ENCODE measurements at places on chromosomes 13 and 19. TPM values are rescaled to one million over a fixed set of nuclear protein-coding genes. Genes with fewer than 3 reads are reported as not detected.

DNA sequence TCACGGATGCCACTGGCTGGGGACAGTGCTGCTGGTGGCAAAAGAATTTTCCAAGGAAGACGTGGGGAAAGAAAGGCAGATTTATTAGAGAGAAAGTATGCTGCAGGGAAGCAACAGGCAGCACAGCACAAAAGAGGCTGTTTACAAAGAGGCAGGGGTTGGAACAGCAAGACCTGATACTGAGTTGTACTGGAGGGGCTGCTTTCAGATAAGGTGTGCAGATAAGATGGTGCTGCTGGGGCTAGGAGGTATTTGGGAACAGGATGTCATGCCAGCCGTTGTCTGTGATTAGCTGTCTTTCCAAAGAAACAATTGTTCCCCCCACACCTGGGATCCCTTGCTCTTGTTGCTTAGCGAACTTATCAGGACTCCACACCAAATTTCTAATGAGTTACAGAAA is 2023.3 kb upstream of the PCDH20 start:
- no peak overlapping the region for H3K27ac ChIP-seq
- no peak for DNase-seq
- H3K36me3 ChIP-seq = no peaks in the 10 kb centered on the region
- H3K4me3 ChIP-seq = no peak overlapping the region
- no peaks in the 10 kb centered on the region for H3K4me1 ChIP-seq

DNA sequence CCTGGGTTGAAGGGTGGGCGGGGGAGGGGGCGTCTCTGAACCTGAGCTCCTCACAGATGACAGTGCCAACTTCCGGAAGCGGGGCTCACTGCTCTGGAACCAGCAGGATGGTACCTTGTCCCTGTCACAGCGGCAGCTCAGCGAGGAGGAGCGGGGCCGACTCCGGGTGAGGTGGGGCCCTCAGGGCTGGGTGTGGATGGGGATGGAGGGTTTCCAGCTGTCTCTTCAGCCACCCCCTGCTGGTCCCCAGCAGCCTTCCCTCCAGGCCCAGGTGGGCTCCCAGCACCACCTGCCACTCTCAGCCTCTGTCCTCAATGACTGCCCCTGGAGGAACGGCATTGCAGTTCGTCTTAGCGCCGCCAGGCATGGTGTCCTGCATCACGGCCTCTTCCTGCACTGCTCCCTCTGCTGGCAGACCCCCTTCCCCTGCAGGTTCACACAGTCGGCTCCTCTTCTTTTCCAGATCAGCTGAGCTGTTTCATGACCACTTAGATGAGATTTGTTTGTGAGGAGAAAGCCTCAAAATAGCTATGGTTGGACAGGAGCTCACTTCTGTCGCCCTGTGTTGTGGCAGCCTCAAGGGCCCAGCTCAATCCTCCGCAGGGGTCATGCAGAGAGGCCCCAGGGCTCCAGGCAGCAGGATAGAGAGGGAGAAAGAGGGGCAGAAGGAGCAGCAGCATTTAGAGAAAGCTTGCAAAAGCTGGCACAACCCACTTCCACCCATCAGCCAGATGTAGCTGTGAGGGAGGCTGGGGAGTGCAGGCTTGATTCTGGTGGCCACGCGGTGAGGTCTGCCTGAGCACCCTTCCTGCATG is 2.5 kb upstream of the GARIN5A start:
- H3K4me3 ChIP-seq = no peak overlapping the region
- no peaks in the 10 kb centered on the region for H3K27me3 ChIP-seq
- peaks cover 19% of the 10 kb centered on the region for H3K4me1 ChIP-seq
- DNase-seq = no peak
- no peak overlapping the region for H3K27ac ChIP-seq
- no peaks in the 10 kb centered on the region for H3K36me3 ChIP-seq

GRCh38 chr19:28793391-28794168 is 419.4 kb downstream of the UQCRFS1 start:
- no peak for DNase-seq
- no peaks in the 10 kb centered on the region for H3K4me1 ChIP-seq
- H3K4me3 ChIP-seq = no peak overlapping the region
- H3K36me3 ChIP-seq = no peaks in the 10 kb centered on the region
- H3K27ac ChIP-seq = no peak overlapping the region

DNA sequence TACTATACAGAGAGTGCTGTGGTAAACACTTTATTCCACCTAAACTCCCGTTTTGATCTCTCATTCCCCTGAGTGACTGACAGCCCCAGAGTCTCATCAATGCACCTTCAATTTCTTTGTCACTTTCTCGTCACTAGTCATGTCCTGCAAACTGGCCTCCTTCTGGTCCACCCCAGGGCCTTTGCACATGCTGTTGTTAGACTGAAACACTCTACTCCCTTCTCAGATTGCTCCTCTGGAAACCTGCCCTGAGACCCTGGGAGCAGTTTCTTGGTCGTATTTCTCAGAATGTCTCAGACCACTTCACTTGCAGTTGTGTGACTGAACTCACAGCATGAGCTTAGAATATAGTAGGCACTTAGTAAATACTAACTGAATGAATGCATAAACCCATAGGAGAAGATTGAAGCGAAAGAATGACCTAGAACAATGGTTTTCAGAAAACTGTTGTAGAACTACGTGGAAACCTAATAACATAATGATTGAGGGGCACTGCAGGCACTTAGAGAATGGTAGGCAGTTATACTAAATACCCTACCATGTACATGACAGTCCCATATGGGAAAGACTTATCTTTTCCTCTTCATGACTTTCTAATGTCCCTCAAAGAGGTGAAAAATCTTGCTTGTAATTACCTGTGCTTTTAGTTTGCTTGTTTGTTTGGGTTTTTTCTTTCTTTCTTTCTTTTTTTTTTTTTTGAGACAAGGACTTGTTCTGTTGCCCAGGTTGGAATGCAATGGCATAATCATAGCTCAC is 144.8 kb downstream of the IER2 start:
- no peaks in the 10 kb centered on the region for H3K36me3 ChIP-seq

- H3K4me1 ChIP-seq = no peaks in the 10 kb centered on the region
- no peaks in the 10 kb centered on the region for H3K27me3 ChIP-seq
- H3K4me3 ChIP-seq = no peak overlapping the region
- no peaks in the 10 kb centered on the region for H3K36me3 ChIP-seq
- H3K27ac ChIP-seq = no peak overlapping the region
- no peak for DNase-seq
These were observed 1.9 kb upstream of the PLPPR3 start for GRCh38 chr19:823565-824121.

DNA sequence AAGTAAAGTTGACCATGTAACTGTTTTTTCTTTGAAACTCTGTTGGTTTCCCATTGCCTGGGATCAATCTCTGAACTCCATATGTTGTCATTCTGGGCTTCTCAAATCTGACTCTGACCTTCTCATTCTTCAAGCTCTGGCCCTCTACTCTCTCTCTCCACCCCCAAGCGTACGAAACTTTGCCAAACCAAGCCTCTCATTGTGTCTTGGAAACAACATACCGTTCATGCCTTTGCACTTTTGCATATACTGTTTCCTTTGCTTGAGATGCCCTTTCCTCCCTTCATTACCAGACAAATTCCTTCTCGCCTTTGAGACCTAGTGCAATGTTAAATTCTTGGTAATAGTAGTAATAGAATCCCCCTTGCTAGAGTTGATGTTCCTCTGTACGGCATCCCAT is 113.7 kb downstream of the OLFM4 start:
- no peaks in the 10 kb centered on the region for H3K36me3 ChIP-seq
- no peaks in the 10 kb centered on the region for H3K4me1 ChIP-seq
- no peaks in the 10 kb centered on the region for H3K27me3 ChIP-seq
- no peak overlapping the region for H3K4me3 ChIP-seq
- no peak for DNase-seq
- no peak overlapping the region for H3K27ac ChIP-seq

- peak overlapping the region; percentile 30 for H3K4me3 ChIP-seq
- H3K27me3 ChIP-seq = no peaks in the 10 kb centered on the region
- H3K27ac ChIP-seq = peak overlapping the region; percentile 99
- peaks cover 51% of the 10 kb centered on the region for H3K4me1 ChIP-seq
These were observed 2.8 kb downstream of the MYADM start for GRCh38 chr19:53870485-53870844.

DNA sequence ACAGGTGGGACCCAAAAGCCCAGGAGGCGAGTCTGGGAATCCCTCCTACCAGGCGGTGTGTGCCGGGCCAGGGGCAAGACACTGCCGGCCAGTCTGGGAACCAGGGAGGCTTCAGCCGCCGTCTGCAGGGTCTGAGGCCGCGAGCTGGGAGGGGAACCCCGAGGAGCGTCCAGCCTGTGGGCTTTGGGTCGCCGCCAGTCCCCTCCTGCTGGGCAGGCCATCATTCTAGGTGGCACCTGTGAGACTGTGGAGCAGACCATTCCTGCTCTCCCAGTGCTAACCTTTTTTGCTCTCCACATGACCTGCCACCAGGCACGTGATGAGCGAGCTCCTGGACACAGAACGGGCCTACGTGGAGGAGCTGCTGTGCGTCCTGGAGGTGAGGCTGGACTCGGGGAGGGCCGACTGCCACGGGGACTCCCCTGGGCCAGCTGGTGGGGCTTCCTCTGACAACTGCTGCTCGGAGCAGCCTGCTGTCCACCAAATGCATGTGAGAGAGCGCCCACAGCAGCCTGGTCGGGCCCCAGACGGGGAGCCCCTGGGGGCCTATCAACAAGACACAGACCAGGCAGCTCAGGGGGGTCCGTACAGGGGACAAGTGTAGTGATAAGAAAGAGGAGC is 24.6 kb upstream of the F7 start:
- H3K4me3 ChIP-seq = no peak overlapping the region
- H3K4me1 ChIP-seq = no peaks in the 10 kb centered on the region
- DNase-seq = no peak
- no peaks in the 10 kb centered on the region for H3K27me3 ChIP-seq
- no peak overlapping the region for H3K27ac ChIP-seq

Gene ZNF653
- total RNA-seq = 23.9 TPM

Gene LGALS4
- total RNA-seq = 5.0 TPM

Gene IGFL2
- 0.43 TPM for total RNA-seq
